ENCODE measurements at places on chromosomes 2 and 18.

GRCh38 chr2:6780765-6781274, 84.9 kb downstream of the CMPK2 start:
- no peak for DNase-seq

- no peak for DNase-seq
Measured at GRCh38 chr2:3422161-3422779, 42.8 kb downstream of the TRAPPC12 start.

- DNase-seq: no peak
Measured at GRCh38 chr2:21650569-21650968, 526.8 kb downstream of the TDRD15 start.

DNA sequence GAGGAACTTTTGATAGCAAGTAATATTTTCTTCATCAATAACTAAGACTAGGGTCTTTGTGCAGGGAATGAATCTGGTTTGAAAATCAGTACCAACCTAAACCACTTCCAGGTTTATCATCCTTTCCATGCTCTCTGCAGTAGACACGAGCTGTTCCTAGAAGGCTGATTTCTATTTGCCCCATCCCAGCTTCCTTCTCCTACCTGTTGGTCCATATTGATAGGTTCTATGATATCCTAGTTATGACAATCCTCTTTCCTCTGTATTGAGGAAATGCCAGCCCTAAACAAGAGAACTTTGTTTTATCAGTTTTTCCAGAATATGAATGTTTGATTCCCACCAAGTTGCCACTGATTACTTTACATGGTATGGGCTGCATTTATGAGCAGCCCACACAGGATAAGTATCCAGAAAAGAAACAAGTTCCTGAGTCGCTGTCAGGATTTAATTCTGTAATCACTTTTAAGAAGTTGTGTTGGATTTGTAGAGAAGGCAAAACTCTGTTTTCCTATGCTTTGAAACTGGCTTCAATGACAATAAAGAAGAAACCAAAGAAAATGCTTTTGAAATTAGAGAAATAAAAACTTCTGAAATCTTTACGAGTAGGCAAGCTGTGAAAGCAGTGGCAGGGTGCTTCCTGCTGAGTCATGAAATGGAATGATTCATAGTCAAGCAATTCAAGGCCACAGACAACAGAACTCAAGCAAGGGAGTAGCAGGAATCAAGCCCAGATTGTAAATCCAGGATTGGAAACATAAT, 37.3 kb upstream of the TANK start:
- DNase-seq: peak; percentile 93

DNA sequence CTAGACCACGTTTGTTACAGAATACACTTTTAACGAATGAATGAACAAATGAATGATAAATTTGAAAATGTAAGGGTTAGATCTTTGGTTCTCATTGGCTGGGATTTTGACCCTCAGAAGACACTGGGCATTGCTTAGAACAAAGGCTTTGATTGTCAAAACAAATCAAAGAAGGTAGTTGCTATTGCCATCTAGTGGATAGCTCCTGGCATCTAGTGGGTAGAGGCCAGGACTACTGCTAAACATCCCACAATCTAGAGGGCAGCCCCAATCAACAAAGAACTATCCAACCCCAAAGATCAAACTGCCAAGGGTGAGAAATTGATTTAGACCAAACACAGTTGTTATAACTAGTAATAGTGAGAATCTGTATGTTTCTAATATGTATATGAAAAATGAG, 552.3 kb downstream of the KCNJ3 start:
- peak; percentile 56 for DNase-seq

- DNase-seq: no peak
Measured at GRCh38 chr2:140696449-140696848, 1434.4 kb downstream of the LRP1B start.

DNA sequence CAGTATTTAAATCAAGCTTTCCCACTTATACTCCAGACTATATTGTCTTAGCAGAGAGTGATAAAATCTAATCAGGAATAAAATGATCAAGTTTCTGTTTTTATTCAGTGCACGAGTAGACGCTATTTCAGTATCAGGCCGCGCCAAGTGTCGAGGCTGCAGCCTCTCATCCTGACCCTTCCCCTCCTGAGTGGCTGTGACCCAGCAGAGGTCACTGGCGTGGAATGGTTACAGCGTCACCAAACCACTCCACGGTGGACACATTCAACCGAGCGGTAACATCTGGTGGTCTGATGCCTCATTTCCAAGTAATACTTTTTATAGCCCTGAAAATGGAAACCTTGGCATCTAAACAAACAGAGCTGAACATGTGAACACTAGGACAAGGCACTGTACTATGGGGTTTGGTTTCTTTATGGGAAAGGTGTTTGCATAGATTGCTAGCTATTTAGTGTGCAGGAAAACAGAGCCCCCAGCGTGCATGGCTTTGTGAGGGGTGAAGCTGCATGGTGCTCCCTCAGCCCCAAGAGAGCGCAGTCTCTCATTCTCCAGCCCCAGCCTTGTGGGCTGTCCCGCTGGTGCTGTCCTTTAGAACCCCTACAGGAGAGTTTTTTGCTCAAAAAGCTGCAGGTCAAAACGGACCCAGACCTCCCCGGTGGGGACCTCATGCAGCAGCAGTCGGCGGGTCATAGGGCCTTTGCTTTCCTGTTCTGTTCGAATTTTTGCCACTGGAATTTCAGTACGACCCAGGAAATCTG, 28.4 kb downstream of the FAM228A start:
- DNase-seq: no peak

GRCh38 chr2:240810621-240811020, 9.4 kb downstream of the KIF1A start:
- no peak for DNase-seq

- no peak for DNase-seq
Measured at GRCh38 chr2:127103243-127104165, 3.5 kb downstream of the BIN1 start.

DNA sequence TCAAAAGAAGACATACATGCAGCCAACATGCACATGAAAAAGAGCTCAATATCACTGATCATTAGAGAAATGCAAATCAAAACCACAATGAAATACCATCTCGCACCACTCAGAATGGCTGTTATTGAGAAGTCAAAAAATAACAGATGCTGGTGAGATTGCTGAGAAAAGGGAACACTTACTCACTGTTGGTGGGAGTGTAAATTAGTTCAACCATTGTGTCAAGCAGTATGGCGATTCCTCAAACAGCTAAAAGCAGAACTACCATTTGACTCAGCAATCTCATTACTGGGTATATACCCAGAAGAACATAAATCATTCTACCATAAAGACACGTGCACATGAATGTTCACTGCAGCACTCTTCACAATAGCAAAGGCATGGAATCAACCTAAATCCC, 95.5 kb upstream of the XIRP2 start:
- DNase-seq: no peak

DNA sequence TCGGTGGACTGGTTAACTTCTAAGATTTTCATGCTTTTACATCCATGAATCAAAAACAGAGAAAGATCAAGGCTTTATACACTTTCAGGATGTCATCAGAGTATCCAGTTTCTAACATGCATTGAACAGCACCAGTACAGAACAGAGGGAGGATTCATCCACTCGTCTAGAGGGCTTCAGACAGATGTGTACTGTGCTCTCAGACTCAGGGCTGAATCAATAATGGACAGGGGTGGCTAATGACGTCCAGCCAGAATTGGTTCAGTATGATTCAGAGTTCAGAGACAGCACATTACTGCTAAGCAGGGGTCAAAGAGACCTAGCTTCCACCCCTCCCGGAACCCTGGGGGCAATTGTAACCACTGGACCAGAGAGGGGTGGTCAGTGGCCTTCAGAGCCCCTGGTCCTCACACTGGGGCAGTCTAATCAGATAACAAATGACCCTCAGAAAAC, 37.3 kb downstream of the RNU4ATAC start:
- no peak for DNase-seq

- DNase-seq: no peak
Measured at GRCh38 chr2:6692056-6692455, 173.7 kb downstream of the CMPK2 start.

DNA sequence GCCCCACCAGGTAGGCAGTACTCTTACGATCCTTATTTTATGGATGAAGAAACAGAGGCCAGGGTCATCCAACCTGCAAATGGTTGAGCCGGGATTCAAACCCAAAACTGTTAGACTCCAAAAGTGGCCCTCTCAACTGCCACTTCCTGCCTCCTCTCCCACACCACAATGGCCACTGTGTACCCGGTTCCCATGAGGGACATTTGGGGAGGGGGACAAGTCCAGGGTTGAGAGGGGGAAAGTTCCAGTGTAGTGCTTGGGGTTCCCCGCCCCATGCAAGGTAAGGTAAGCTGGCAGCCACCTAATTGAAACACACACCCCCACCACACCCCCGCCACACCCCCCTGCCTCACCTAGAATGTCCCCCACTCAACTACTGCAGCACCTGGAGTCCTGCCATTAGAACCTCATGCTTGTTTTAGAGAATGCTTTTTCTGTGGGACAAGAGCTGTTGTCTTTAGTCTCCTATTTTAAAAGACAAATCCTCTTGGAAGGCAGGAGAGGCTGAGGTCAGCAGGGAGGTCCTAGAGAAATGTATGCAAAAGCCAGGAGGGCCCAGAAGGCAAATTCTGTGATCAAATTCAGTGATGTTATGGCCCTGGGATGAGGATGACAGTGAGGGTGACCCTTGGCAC, 145.2 kb downstream of the ZFP36L2 start:
- no peak for DNase-seq

DNA sequence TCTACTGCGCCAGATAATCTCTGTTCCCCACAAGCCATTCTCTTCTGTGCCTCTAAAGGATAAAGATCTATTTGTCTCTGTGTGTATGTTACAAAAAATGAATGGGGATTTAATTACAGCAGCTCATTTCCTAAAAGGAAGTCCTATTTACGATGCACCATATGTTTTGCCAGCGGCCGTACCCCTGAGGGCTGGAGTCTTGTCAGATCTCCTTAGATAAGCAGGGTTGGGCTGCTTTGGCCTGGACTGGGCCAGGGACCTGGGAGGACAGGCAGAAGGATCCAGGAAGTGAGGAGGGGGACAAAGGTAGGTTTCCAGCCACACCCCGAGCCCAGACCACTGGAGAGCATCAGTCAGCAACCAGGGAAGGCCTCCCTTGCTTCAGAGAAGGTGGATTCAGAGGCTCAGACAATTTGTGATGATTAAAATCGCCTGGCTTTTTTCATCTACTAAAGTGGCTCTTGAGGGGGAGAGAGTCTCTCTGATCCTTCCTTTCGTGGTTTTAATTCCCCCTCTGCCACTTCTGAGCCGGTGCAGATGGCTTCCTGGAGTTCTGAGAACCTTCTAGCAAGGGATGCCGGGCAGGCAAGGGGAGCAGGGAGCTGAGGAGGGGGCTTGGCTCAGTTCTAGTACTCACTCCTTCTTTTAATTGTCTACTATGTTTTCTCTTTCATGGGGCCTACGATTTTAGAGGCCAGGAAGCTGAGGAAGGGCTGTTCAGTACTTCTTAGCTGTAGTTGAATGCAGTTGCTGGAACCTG, 42.1 kb downstream of the MYCN start:
- no peak for DNase-seq

GRCh38 chr18:7666195-7666776, 99.2 kb downstream of the PTPRM start:
- DNase-seq: no peak

All from RKO (cell line).